Effector CD4-positive, alpha-beta T cell (primary cell): ENCODE measurements at places on chromosomes 3 and 15.

DNA sequence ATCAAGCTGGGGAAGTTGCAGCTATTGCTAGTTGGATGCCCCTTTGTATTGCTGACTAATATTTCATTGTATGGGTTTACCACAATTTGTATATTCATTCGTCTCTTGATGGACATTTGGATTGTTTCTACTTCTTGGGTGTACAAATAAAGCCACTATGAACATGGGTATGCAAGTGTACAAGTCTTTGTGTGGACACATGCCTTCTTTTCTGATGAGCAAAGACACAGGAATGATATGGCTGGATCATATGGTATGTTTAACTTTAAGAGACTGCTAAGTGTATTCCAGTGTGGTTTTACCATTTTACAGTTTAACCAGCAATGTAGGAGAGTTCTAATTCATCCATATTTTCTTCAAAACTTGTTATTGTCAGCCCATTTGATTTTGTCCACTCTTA lies 32.2 kb downstream of the NECTIN3 start:
- DNase-seq = no peak

DNA sequence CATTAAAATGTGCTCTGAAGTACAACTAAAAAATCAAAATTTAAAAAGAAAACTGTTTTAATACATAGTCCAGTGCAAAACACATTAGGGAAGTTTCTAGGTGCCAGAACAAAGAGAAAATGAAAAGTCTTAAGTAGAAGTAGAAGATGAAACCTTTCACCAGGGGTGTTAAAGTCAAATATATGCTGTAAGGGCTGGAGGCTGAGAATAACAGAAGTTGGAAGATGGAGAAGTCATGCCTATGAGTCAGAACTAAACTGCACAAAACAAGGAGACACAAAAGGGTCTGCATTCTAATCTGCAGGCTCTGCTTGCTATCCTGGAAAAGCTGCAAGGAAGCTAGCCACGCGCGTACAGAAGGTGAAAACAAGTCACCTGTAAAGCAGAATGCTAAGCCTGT lies 48.7 kb upstream of the CPB1 start:
- DNase-seq = no peak

GRCh38 chr3:192818126-192818525 lies 90.8 kb upstream of the FGF12 start:
- DNase-seq = no peak

DNA sequence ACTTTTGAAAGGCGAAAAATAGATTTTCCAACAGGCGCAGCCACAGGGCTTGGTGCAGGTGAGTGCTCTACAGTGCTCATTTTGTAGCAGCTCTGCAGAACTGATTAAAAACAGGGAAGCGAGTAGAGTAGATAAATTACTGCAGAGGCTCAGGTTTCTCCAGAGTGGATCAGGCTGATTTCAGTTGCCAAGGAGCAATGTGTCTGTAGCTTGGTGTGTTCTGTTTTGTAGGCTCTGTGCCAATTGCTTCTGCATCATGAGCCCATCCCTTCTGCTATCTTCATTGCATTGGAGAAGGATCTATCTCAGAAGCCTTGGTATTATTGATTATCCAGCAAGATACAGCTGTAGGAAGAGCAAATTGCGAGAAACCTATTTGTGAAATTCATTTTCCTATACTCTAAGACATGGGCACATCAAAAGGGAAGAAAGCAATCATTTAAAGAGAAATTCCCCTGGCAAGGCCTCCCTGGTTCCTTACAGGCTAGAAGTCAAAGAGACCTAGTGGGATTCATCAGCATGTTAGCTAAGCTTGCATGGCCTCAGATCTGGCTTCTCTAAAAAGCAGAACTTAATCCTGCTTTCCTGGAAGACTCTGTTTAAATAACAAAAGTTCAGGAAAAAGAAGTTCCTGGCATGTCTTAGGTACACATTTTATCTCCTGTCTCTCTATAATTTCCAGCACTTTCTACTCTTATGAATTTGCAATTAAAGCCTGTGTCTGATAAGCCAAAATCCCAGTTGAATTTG lies 432.4 kb upstream of the ATP10A start:
- DNase-seq = no peak

GRCh38 chr15:39926526-39926925 lies 6.5 kb upstream of the GPR176 start:
- DNase-seq = no peak

GRCh38 chr3:159879146-159879545 lies 109.5 kb upstream of the IL12A start:
- DNase-seq = no peak

GRCh38 chr3:122457706-122458105 lies 41.8 kb upstream of the WDR5B start:
- DNase-seq = no peak

- DNase-seq = no peak
Observed at GRCh38 chr15:67824197-67824968, 926 bp upstream of the SKOR1 start.

DNA sequence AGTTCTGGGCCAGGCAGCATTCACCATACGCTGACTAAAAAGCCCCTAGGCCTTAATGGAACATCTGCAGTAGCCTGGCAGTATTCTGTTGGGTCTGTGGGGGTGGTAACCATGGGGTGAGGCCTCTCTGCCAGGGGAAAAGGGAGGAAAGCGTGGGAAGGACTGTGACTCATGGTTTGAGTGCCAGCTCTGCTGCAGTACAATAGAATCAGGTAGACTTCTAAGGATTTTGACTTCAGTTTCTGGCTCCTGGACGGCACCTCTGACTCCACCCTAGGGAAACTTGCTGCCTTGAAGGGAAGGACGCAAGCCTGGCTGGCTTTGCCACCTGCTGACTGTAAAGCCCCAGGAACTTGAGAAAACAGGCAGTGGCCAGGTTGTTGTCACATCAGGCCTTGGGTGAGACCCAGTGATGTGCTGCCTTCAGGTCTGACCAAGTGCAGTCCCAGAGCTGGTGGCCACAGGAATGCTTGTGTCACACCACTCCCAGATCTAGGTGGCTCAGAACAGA lies 148.6 kb downstream of the SUCNR1 start:
- no peak for DNase-seq
